ENCODE measurements at places on chromosomes 3 and 15.

GRCh38 chr3:127226457-127226856 lies 33.5 kb downstream of the PRR23E start:
- DNase-seq, result peak; percentile 5

GRCh38 chr15:47035475-47036406 lies 681.6 kb upstream of the SEMA6D start:
- no peak for DNase-seq

- no peak for DNase-seq
Observed at GRCh38 chr15:32982001-32982400, 212.5 kb downstream of the FMN1 start.

- no peak for DNase-seq
Observed at GRCh38 chr15:55535436-55535835, 27.4 kb upstream of the DNAAF4 start.

DNA sequence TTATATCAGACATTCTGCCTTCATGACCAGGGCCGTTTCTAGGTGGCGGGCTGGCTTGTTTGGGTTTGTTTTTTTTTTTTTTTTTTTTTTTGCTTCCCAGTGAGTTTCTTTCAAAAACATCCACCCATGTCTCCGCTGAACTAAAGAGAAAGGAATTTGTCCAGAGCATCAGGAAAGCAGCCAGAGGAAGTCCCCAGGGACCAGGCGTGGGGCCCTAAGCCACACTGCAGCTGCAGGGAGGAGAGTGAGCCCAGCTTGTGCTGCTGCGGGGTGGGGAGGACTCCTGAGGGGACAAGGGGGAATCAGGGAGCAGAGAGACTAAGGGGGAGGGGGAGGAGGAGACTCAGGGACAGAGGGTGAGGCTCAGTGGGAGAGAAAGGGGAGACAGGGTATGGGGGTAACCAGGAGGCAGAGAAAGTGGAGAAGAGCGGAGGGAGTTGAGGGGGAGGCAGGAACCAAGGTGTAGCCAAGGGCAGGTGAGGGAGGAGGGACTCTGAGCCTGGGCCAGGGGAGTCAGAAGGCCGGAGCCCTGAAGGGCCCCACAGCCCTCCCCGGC lies 49.5 kb downstream of the CYP11A1 start:
- DNase-seq, result no peak

DNA sequence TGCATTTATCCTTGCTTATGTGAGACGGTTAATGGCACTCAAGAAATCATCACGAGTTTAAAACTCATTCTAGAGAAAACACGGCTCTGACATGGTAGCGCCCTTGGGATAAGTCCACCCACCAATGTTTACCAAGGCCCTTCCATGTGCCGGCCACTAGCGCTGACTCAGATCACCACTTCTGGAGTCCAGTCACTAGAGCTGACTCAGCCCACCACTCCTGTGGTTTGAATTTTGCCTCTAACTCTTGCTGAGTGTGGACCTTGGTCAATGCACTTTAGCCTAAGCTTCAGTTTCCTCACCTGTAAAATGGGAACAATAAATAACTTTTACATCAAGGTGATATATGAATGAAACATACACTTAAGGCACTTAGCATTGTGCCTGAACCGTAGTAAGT lies 358.4 kb upstream of the PROK2 start:
- DNase-seq, result no peak

- DNase-seq, result no peak
Observed at GRCh38 chr3:53346922-53347260, 452 bp downstream of the DCP1A start.

- no peak for DNase-seq
Observed at GRCh38 chr3:51998774-51999173, 3.1 kb upstream of the RPL29 start.

GRCh38 chr3:42116466-42116865 lies 25.3 kb downstream of the TRAK1 start:
- no peak for DNase-seq

DNA sequence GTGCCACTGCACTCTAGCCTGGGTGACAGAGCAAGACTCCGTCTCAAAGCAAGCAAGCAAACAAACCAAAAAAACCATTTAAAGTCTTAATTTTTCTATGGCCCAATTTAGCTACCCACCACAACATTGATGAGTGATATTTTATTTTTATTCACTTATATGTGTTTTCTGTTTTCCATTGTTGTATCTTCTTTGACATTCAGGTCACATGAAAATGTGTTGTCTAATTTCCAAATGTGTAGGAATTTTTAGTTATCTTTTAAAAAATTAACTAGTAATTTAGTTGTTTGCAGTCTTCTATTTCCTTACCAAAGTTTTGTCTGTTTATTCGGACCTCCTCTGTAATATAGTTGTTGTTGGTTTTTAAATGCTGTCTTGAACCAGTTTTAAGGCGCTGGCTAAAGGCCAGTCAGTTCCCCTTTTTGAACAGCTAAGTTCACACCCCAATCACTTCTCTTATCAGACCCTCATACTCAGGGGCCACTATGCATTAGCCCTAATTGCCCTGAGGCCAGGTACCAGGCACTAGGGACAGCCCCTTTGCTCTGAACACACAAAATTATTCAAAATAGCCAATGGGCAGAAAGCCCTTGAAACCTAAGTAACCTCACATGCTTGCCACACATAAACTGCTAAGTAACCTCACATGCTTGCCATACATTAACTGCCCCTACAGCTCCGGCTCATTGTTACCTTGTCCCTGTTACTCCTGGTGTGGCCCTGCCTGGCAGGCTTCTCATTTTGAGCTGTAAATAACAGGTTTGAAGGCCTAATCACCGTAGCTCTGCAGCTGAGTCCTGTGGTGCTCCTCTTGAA lies 4.3 kb upstream of the CCR4 start:
- no peak for DNase-seq

GRCh38 chr15:41939986-41940385 lies 32.4 kb downstream of the EHD4 start:
- DNase-seq, result no peak

DNA sequence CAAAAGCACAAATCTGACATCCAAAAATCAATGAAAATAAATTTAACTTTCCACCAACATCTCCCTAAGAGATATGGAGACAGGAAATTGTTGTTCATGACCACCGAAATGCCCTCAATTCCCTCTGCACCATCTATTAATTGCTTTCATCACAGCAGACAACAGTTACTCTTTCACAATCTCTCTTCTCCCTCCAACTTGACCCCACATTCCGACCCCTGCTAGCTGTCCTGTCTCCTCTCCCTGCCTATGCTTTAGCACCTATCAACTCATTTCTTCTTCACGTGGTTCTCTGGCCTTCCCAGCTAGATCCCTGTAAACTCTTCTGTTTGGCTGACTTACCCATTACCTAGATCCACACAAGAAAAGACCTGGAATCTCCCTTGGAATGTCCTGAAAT lies 173.9 kb upstream of the ADAMTS9 start:
- no peak for DNase-seq

GRCh38 chr3:15646851-15647511 lies 45.4 kb downstream of the BTD start:
- no peak for DNase-seq

DNA sequence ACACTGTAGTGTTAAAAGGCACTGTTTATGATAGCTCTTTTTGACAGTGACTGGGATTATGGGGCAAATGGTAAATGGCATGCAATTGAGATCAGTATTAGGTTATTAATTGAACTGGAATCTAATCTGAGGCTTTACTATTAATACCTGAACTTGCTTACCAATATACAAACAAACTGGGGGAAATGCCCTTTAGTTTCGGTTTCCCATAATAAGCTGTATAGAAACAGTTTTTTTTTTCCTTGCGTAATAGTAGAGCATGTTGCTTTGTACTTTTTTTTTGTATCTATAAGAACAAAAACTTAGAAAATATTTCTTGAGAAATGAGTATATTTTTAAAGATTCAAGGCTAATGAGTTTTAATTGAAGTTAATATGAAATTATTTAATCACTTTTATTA lies 95.0 kb downstream of the FNDC3B start:
- peak; percentile 74 for DNase-seq

- no peak for DNase-seq
Observed at GRCh38 chr3:53566461-53567145, 72.2 kb downstream of the CACNA1D start.

DNA sequence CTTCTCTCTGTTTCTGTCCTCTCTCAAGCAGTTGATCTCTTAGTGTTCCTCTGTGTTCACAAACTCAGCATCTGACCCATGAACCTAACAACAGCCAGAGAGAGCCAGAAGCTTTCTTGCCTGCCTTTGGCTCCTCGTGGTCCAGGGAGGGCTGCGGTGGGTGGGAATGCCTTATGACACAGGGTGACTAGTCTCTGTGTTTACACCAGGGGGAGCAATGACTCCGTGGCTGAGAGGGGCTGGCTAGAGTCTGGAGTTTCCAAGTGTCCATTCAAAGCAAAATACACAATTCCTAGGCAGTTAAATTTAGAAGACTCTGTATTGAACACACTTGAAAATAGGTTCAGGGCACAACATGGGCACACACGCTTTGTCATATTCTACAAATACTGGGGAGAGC lies 370.0 kb upstream of the FRG2C start:
- peak; percentile 36 for DNase-seq

DNA sequence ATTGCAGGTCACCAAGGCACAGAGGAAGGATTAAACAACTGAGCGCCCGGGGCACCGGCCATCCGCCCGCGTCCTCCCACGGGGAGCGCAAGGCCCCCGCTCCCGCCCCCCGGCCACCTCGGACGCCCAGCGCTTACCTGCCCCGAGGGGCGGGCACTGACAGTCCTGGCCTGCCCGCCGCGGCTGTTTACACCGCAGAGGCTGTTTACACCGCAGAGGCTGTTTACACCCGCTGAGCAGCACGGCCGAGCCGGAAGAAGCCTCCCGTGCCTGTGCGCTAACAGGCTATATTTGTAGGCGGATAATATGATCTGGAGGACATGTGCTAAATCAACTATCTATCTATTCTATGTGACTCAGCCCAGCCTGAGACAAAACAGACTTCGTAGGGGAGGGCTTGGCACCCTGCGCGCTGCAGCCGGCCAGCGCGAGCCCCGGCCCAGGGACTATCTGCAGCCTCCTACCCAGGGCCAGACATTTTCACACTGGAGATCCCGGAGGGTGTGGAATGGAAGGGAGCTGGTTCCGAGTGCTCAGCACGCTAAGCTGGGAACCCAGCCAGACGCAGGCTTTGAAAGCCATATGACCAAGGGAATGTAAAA lies at the start of gene LRRC2:
Gene LRRC2 (minus strand): TSS at position 263 of the 602 bp plus-strand sequence. CDS start 14,711 bp downstream, outside the sequence.
- DNase-seq, result no peak

DNA sequence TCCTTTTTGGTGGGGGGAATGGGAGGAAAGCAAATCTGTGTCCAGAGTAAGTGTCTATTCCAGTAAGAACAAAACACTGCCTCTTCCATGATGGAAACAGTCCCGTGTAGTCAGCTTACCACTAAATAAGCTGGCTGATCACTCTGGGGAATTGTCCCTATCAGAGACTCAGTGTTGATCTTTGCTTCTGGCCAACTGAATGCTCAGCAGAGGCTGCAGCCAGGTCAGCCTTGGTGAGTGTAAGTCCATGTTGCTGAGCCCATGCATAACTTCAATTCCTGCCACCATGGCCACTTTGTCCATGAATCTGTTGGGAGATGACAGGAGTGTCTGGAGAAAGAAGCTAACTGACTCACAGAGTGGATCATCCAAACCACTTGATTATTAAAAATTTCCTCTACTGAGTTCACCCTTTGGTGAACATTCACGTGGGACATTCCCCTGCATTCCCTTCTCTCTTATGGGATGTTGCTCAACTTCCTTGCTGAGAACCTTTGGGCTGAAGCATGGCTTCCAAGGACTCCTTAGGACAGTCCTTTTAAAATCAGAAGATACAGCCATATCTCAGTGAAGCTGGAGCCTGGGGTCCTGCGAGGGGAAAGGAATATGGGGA lies 33.9 kb upstream of the XCR1 start:
- peak; percentile 53 for DNase-seq

GRCh38 chr3:189404797-189405484 lies 226.2 kb upstream of the TP63 start:
- DNase-seq, result no peak

GRCh38 chr3:142353571-142353970 lies 94.3 kb downstream of the XRN1 start:
- no peak for DNase-seq

DNA sequence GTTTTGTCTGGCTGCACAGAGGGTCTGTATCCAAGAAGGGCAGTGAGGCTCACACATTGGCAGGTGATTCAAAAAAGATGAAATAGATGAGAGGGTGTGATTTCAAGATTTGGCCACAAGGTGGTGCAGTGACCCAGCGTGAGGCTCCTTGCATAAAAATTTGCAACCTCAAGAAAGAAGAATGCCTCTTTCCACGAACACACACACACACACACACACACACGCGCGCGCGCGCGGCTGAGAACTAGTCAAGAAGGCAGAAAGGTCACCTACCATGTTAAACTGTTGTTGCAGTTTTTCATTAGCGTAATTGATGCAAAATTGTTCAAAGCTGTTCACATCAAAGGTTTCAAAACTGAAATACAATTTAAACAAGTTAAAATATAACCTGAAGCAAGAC lies 39.2 kb downstream of the MYO5C start:
- DNase-seq, result peak; percentile 92

DNA sequence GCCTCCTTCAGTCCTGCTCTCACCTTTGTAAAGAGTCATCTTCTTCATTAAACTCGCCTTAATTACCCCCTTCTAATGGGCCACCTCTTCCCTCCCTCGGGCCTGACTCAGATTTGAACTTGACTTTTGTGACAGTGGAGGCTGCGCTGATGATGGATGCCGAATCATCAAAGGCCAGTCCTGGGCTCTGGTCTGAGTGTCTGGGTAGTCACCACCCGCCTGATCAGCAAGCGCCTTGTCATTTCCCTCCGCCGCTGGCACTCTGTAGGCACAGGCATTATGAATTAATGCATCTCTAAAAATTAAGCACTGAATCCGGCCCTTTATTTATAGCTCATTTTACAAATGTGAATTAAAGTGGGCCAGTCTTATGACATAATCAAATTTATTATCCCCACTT lies 116.7 kb upstream of the PROK2 start:
- no peak for DNase-seq

GRCh38 chr3:161423911-161424522 lies 52.7 kb upstream of the SPTSSB start:
- peak; percentile 23 for DNase-seq

DNA sequence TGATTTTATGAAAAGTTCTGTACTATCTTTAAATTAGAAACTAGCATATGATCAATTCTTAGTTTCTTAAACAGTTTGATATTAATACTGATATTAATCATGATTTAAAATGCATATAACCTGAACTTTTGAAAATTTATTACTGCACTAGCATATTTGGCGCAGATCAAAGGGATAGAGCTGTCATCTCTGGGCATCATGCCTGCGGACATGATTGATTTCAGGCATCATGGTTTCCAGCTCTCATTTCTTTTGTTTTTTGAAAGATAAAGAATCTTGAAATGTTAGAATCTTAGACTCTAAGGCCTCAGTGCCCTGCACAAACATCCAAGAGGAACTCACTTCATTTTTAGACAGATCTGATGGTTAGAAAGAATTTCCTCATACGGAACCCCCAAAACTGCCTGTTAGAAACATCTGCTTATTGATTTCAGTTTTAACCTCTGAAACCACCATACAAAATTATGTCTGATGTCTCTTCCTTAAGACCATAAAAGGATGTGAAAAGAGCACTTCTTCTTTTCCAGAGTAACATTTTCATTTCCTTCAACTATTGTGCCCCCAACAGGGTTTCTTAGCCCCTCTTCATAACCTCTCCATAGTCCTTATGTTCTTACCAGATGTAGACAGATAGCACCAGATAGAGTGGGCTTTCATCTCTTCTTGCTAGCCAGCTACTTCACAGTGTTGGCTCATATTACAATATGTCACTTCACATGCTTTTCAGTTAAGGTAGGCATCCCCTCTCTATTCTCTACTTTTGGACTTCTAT lies 110.8 kb downstream of the BBX start:
- no peak for DNase-seq
